ENCODE measurements at places on chromosomes 7 and 10.

DNA sequence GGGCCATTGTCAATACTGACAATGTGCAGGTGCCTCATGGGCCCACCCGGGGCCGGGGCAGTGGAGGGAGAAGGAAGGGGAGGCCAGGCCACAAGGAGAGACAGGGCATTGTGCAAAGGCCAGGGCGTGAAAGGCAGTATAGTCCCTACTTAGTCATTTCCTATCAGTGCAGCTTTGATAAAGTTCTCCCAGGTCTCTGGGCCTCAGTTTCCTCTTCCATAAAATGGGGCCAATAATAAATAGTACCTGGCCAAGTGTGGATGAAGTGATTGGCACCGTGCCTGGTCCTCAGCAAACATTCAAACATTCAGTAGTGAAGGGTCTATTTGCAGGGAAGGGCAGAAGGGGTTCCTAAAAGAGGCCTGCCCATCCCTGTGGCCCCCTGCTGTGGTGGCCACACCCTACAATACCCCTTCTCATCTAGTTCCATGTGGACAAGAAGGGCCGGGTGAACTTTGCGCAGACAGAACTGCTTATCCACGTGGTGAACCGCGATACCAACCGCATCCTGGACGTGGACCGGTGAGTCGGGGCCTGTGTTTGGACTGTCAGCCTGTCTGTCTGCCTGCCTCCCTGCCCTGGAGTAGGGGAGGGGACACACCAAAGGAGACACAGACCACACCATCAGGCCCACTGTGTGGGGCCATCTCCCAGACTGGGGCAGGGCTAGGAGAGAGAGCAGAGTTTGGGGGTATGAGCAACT is 36.9 kb upstream of the VSIR start:
- no peaks in the 10 kb centered on the region for H3K36me3 ChIP-seq
- no peak for DNase-seq
- no peaks in the 10 kb centered on the region for H3K27me3 ChIP-seq
- no peak overlapping the region for H3K27ac ChIP-seq
- H3K4me1 ChIP-seq = no peaks in the 10 kb centered on the region
- no peak overlapping the region for H3K4me3 ChIP-seq

- H3K27ac ChIP-seq = no peak overlapping the region
- H3K4me3 ChIP-seq = no peak overlapping the region
- no peaks in the 10 kb centered on the region for H3K36me3 ChIP-seq
- DNase-seq = no peak
- no peaks in the 10 kb centered on the region for H3K4me1 ChIP-seq
- peaks cover 10% of the 10 kb centered on the region for H3K27me3 ChIP-seq
Observed at GRCh38 chr7:25844102-25844870, 307.7 kb upstream of the NFE2L3 start.

- H3K27ac ChIP-seq = no peak overlapping the region
- H3K36me3 ChIP-seq = no peaks in the 10 kb centered on the region
- peaks cover 9% of the 10 kb centered on the region for H3K27me3 ChIP-seq
Observed at GRCh38 chr7:80334908-80335307, 177.0 kb downstream of the GNAT3 start.

- DNase-seq = no peak
- no peak overlapping the region for H3K4me3 ChIP-seq
- no peaks in the 10 kb centered on the region for H3K36me3 ChIP-seq
- peaks cover 13% of the 10 kb centered on the region for H3K4me1 ChIP-seq
- H3K27ac ChIP-seq = no peak overlapping the region
- H3K27me3 ChIP-seq = no peaks in the 10 kb centered on the region
Observed at GRCh38 chr7:1496531-1497292, 7.5 kb downstream of the INTS1 start.

- H3K27ac ChIP-seq = no peak overlapping the region
- H3K4me1 ChIP-seq = no peaks in the 10 kb centered on the region
- peak; percentile 6 for DNase-seq
- H3K27me3 ChIP-seq = no peaks in the 10 kb centered on the region
- no peak overlapping the region for H3K4me3 ChIP-seq
Observed at GRCh38 chr7:82740246-82740848, 296.8 kb upstream of the CACNA2D1 start.

DNA sequence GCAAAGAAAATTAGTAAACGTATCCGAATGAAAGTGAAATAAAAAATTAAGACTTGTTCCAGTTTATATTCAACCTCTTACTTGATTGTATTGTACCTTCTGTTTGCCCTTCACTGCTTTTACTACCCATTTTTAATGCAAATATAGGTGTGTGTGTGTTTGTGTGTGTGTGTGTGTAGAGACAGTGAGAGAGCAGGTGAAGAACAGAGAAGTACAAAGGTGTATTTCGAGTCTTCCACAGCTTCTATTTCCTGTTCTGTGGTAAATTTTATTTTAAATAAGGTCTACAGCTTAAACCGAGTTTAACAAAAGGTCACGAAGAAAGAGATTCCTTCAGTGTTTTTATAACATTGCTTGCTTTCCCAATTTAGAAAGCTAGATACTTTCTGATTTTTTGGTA is 12.7 kb upstream of the SVIL start:
- no peaks in the 10 kb centered on the region for H3K36me3 ChIP-seq
- H3K27ac ChIP-seq = no peak overlapping the region
- peak overlapping the region; percentile 73 for H3K4me3 ChIP-seq
- H3K27me3 ChIP-seq = no peaks in the 10 kb centered on the region

- H3K27ac ChIP-seq = no peak overlapping the region
- H3K4me3 ChIP-seq = no peak overlapping the region
- no peak for DNase-seq
- H3K4me1 ChIP-seq = no peaks in the 10 kb centered on the region
- H3K27me3 ChIP-seq = no peaks in the 10 kb centered on the region
Observed at GRCh38 chr10:112497347-112497950, 50.4 kb downstream of the VTI1A start.

GRCh38 chr7:78179827-78180477 is 381.4 kb downstream of the PHTF2 start:
- no peak overlapping the region for H3K27ac ChIP-seq
- H3K36me3 ChIP-seq = no peaks in the 10 kb centered on the region
- H3K4me1 ChIP-seq = no peaks in the 10 kb centered on the region
- no peak overlapping the region for H3K4me3 ChIP-seq
- no peaks in the 10 kb centered on the region for H3K27me3 ChIP-seq

DNA sequence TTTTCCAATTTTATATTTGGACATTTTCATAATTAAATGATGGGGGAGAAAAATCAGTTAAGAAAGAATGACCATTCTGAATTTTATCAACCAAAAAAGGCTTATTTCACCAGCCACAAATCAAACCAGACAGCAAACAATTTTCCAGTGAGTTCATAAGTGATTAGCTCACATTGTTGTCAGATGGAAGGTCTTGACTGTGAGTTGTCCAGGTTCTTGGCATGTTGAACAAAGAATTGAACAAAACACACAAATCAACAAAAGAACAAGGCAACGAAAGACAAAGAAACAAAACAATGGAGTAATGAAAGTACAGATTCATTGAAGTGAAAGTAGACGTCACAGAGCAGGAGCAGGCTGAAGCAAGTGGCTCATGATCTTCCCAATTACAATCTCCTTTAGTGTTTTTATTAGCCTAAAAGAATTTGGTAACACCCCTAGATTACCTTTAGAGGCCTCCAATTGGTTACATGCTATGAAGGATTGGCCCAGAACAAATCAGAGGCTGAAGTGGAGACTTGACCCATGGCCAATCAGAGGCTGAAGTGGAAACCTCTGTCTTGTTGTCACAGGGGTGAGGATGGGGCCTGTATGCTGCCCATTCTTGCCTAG is 248.7 kb downstream of the NEBL start:
- DNase-seq = no peak
- H3K27me3 ChIP-seq = no peaks in the 10 kb centered on the region
- no peak overlapping the region for H3K27ac ChIP-seq
- H3K36me3 ChIP-seq = no peaks in the 10 kb centered on the region

GRCh38 chr10:96511044-96511945 is 2.4 kb downstream of the TLL2 start:
- peaks cover 49% of the 10 kb centered on the region for H3K27me3 ChIP-seq
- H3K4me1 ChIP-seq = peaks cover 19% of the 10 kb centered on the region
- peak; percentile 44 for DNase-seq
- no peaks in the 10 kb centered on the region for H3K36me3 ChIP-seq
- peak overlapping the region; percentile 76 for H3K4me3 ChIP-seq
- H3K27ac ChIP-seq = no peak overlapping the region

GRCh38 chr10:28715757-28716156 is 38.4 kb downstream of the BAMBI start:
- no peaks in the 10 kb centered on the region for H3K4me1 ChIP-seq
- peaks cover 31% of the 10 kb centered on the region for H3K27me3 ChIP-seq
- DNase-seq = no peak
- no peak overlapping the region for H3K4me3 ChIP-seq
- H3K36me3 ChIP-seq = no peaks in the 10 kb centered on the region

- no peak overlapping the region for H3K27ac ChIP-seq
- DNase-seq = no peak
- H3K4me3 ChIP-seq = no peak overlapping the region
- H3K4me1 ChIP-seq = peaks cover 8% of the 10 kb centered on the region
- peaks cover 28% of the 10 kb centered on the region for H3K27me3 ChIP-seq
Observed at GRCh38 chr10:112208997-112209396, 25.4 kb upstream of the GPAM start.

DNA sequence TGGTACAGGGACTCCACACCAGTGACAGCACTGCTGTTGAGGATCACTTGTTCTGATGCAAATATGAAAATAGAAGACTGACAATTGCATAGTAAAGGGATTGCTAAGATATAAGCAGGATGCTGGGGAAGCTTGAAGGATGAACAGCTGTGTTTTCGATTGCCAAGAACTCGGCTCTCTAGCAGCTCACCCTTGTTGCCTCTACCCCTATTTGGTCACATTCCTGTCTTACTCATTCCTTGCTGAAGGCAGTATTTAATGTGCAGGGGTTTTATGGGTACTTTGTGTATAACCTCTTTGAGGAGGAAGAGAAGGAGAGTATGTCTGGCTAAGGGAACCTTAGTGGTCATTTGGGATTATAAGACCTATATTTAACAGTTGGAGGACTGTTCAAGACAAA is 218.8 kb downstream of the AUTS2 start:
- H3K27ac ChIP-seq = no peak overlapping the region
- no peak for DNase-seq
- no peaks in the 10 kb centered on the region for H3K4me1 ChIP-seq
- peaks cover 28% of the 10 kb centered on the region for H3K27me3 ChIP-seq
- H3K4me3 ChIP-seq = no peak overlapping the region
- H3K36me3 ChIP-seq = no peaks in the 10 kb centered on the region

GRCh38 chr10:83995738-83996331 is 143.5 kb upstream of the GHITM start:
- no peak for DNase-seq
- H3K27me3 ChIP-seq = peaks cover 7% of the 10 kb centered on the region
- no peaks in the 10 kb centered on the region for H3K4me1 ChIP-seq
- H3K36me3 ChIP-seq = no peaks in the 10 kb centered on the region

- DNase-seq = no peak
- H3K4me1 ChIP-seq = no peaks in the 10 kb centered on the region
- H3K27me3 ChIP-seq = no peaks in the 10 kb centered on the region
- no peak overlapping the region for H3K4me3 ChIP-seq
Observed at GRCh38 chr10:121531076-121531829, 67.0 kb downstream of the FGFR2 start.

DNA sequence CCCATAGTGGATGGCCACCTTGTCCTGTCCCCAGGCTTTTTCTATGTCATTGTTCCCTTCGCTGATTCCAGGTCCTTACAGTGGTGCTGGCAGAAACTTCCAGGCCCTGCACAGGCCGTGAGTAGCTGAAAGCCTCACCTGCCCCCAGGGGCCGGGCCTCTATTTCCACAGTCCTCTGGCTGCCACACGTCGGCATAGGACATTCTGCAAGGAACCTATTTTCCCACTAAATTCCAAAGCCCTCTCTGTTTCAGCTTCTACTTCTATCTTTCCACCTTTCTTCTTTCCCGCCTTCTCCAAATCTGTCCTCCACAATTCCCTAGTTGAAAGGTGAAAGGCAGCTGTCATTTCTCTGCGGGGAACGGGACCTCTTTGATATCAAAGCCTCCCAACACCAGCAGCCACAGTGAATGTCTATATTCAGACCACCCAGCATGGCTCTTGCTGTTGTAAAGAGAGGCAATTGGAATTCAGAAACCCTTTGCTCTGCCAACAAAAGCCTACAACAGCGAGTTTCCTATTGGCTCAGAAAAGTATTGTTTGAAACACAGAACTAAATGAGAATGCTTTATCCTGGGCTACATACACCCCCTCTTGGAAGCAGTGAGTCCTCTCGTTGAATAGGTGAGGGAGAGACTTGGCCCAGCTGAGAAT is 607.7 kb downstream of the GALNT17 start:
- H3K4me3 ChIP-seq = no peak overlapping the region
- no peak overlapping the region for H3K27ac ChIP-seq
- H3K4me1 ChIP-seq = no peaks in the 10 kb centered on the region
- no peak for DNase-seq
- H3K36me3 ChIP-seq = no peaks in the 10 kb centered on the region
- no peaks in the 10 kb centered on the region for H3K27me3 ChIP-seq

DNA sequence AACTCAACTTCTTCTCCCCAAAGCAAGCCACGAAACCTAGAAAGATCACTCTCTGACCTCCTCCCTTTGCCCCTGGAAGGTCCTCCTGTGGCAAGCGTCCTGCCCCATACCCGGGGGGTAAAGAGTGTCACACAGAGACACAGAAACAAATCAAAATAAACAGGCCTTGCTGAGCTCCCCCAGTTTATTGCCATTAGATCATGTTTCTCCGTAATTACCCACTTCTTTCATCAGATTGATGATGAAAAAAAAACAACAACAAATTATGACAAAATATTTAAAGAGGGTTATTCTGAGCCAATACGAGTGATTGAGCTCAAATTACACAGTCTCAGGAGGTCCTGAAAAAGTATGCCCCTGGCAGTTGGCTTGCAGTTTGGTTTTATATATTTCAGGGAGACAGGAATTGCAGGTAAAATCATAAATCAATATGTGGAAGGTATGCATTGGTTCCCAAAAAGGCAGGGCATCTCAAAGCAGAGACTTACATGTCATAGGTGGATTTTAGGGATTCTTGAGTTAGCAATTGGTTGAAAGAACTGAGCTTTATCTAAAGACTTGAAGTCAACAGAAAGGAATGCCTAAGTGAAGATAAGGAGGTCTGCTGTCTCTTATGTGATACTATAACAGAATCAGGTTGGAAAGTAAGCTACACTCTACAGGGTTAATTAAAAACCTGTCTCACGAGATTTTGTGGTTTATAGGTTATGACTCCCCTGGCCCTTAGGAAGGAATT is 86.2 kb downstream of the APBB1IP start:
- peaks cover 41% of the 10 kb centered on the region for H3K36me3 ChIP-seq
- DNase-seq = no peak
- H3K4me3 ChIP-seq = no peak overlapping the region
- H3K4me1 ChIP-seq = peaks cover 15% of the 10 kb centered on the region
- H3K27ac ChIP-seq = peak overlapping the region; percentile 5

- H3K27me3 ChIP-seq = no peaks in the 10 kb centered on the region
- DNase-seq = no peak
Observed at GRCh38 chr7:1083729-1084657, 3.9 kb upstream of the GPER1 start.

DNA sequence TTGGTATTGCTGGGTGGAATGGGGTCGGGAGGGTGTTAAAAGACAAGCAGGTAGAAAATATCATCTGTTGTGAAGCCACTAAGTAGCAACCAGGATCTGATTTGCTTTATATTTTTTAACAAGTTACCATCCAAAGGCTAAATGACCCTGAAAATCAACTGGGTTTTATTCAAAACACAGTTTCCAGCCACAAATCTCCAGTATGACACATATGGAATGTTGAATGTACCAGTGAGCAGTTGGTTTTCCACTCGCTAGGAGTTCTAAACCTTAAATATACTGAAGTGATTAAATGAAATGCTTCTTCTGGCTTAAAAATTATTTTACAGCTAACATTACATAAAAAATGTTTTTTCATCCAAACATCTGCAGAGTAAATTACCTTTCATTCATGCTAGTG is 112.5 kb downstream of the PDE1C start:
- H3K4me3 ChIP-seq = no peak overlapping the region
- no peak for DNase-seq
- H3K36me3 ChIP-seq = no peaks in the 10 kb centered on the region
- H3K27me3 ChIP-seq = no peaks in the 10 kb centered on the region
- no peaks in the 10 kb centered on the region for H3K4me1 ChIP-seq
